HT1080 (cell line): ENCODE measurements at places on chromosomes 5 and 9. TPM values are rescaled to one million over a fixed set of nuclear protein-coding genes. Genes with fewer than 3 reads are reported as not detected.

AQP7 gene
- not detected in 2 replicates for total RNA-seq

DNA sequence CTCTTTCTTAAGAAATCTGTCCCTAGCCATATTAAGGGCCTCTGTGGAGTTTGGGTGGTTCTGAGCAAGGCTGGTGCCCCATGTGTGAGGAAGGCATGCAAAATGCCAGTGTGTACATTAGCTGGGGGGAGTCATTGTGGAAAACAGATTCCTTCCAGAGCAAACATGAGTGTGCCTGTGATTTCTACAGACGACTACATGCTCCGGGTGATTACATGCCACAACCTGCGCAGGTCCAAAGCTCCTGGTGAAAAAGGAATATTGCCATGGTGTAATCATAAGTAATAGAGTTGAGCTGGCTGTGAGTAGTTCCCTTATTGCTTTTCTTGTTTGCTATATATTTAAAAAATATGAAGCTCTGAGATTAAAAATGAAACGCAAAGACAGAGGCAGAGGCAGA, 102.1 kb downstream of the ACER2 start:
- DNase-seq, result no peak

DNA sequence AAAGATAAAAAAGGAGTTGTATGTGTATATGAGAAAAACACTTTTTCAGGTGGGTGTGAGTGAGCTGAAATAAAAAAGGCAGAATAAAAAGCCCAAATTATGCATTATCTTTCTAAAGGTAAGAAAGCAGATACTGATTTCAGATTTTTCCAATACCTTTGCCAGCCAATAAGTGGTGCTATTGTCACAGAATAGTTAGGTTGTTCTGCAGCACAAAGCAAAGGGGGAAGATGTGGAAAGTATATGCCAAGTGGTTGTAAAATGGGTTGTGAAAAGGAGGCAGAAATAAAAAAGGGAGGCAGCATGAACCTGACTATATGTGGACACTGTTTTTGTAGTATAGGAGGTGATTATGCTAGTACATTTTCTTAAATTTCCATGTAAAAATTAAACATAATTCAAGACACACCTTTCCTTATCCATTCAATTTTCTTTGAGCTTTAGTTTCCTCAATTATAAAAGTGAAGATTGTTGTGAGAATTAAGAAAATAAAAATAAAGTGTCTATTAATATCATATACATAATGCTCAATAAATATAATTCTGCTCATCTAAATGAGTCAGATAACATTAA, 106.7 kb downstream of the SMIM15 start:
- peak; percentile 50 for DNase-seq

- DNase-seq, result peak; percentile 50
Measured at GRCh38 chr9:128372188-128372641, 1.0 kb downstream of the URM1 start.

- DNase-seq, result no peak
Measured at GRCh38 chr9:92846662-92847145, 31.1 kb downstream of the ZNF484 start.

PRXL2C gene
- 18.9 and 22.7 TPM in 2 replicates for total RNA-seq

- DNase-seq, result no peak
Measured at GRCh38 chr5:156971415-156971814, 8.4 kb upstream of the TIMD4 start.

DNA sequence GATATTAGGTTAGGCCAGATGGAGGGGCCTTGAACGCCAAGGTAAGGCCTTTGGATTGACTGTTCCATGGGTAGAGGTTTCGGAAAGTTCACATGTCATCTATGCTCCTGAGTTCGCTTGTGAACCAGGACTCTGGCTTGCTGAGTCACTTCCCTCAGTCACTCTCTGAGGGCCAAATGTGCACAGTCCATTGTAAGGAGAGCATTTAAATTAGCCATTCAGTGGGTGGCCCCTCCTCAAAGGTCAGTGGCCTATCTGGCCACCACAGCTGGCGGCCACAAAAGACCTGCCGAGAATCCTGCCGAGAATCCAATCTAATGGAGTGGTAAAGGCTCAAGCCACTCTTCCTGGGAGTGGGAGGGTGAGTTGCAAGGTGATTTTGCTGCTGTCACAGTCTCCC, 58.9 kb upstream of the ARAP3 start:
- no peak for DNase-seq

DNA sequence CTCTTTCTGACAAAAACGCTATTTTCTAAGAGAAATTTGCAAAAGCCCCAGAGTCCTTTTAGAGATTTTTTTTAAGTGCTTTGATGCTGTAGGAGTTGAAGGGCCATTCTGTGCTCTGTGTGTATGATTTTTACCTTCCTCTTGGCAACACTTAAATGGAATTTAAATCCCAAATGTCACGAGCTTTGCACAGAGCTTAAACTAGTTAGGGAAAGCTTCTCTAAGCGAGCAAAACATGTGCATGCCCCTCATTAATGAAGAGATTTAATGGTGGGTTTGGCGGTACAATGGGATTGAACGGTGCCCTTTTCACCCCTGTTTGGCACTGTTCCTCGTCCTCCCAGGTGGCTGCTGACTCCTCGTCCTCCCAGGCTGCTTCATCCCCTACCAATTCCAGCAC, 220.7 kb downstream of the DRD1 start:
- no peak for DNase-seq

CCDC192 gene
- total RNA-seq, result not detected in 2 replicates

- peak; percentile 74 for DNase-seq
Measured at GRCh38 chr5:51829230-51829629, 446.0 kb downstream of the ISL1 start.

GRCh38 chr9:3371842-3372241, 154.0 kb downstream of the RFX3 start:
- no peak for DNase-seq

DNA sequence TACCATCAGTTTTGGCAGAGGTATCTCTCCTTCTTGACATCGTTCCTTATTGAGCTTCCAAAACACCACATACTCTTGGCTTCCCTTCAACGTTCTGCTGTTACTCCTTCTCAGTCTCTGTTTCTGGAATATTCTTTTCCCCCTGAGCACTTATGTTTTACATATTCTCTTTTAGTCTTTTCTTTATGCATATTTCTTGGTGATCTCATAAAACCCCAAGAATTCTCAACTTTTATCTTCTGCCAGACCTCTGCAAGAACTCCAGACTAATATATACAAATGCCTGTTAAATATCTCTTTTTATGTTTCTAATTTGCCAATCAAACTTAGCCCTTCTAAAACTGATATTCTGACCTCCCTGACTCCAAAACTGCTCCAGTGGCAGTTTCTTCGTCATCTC, 453.4 kb upstream of the CTNND2 start:
- DNase-seq, result no peak

DNA sequence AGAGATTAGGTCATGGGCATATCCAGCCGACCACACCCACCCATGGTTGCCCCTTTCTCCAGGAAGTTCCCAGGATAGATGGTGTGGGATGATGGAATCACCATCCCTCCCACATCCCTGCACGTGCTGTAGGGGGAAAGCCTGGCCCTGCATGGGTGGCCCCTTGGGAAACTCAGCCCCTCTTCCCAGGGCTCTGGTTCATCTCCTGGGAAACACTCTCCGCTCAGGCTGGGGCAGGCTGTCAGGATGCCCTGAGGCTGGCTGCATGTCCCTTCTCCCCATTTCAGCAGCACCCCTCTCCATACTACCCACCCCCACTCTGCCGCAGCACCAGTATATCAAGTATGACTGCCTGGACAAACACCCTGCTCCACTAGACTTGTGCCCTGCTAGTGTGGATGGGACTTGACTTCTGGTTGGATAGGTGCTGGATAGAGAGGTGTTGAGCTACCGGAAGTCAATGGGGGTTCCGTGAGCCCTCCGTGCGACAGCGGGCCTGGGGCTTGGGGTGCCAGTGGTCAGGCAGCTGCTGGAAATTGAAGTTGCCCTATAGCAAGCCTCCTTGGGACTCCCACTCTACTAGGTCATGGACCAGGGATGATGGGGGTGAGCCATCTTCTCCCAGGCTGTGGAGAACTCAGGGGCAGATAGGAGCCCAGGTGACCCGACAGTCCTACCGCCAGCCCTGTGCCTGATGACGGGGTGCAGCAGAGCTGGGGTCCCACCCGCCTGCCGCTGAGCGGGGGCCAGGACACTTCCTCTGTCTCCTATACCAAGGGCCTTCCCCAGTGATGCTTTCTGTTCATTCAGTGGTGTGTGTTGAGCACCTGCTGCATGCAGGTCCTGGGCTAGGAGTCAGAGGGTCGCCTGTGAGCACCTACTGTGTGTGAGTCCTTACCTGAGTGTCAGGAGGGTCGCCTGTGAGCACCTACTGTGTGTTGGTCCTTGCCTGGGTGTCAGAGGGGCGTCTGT, 69.4 kb upstream of the COL5A1 start:
- DNase-seq, result peak; percentile 50

GRCh38 chr9:137574192-137574591, 4.5 kb downstream of the DPH7 start:
- no peak for DNase-seq

DNA sequence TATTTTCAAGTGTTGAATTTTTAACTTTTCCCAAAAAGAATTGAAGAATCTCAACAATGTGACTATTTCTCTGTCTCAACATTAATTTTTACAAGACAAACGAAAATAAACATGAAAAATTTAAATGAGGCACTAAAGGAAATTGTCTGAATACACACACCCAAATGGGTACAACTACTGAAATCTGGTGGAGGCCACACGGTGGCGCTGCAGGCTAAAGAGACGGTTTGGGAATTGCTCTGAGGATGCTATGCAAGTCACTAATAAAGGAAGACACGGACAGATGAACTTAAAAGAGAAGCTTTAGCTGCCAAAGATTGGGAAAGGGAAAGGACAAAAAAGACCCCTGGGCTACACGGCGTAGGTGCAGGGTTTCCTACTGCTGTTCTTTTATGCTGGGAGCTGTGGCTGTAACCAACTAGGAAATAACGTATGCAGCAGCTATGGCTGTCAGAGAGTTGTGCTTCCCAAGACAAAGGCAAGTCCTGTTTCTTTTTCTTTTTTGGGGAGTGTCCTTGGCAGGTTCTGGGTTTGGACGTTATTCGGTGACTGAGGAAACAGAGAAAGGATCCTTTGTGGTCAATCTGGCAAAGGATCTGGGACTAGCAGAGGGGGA, at the start of gene PCDHB10:
PCDHB10 (plus strand) TSS at position 244 of the 616 bp plus-strand sequence; CDS start at position 444, 200 bp downstream.
- peak; percentile 19 for DNase-seq

- no peak for DNase-seq
Measured at GRCh38 chr5:173961418-173961817, 27.6 kb upstream of the C5orf47 start.

- DNase-seq, result no peak
Measured at GRCh38 chr5:14250748-14251701, 107.9 kb downstream of the TRIO start.

DNA sequence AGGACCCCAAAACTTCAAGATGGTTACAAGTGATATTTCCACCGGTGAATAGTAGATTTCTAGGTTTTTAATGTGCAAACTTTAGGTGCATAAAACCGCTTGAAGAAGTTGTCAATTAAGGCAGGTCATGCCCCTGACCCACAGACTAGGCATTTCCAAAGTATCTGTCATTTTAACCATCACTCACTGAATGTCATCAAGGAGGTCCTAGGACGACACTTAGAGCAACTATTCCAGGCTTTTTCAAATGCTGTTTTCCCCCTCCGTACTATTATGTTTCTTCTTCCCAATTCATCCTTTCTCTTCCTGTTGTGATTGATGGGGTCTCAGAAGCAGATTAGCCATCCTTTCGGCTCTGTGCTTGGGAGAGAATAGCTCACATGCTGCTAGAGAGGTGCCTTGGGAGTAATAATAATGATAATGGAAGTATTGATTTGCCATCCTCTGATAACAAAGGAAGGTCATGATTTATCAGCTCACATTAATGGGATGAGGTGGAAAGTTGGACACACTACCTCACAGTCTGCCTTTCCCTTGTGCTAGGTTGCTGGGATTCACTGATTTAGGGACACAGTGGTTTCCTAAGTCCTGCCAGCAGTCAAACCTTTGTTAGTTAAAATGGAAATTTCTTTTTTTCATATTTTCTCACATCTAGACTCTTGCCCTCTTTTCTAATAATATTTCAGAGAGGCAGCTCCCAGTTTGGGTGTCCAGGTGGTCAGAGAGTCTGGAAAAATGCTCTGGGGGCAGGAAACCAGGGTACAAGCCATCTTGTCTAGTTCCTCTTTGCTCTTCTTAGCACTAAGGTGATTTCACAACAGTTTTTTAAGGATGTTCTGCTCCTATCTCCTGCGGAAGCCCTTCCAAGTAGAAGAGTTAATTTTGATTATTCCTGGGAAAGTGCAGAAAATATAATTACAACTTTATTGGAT, 67.0 kb downstream of the PTTG1 start:
- no peak for DNase-seq

DNA sequence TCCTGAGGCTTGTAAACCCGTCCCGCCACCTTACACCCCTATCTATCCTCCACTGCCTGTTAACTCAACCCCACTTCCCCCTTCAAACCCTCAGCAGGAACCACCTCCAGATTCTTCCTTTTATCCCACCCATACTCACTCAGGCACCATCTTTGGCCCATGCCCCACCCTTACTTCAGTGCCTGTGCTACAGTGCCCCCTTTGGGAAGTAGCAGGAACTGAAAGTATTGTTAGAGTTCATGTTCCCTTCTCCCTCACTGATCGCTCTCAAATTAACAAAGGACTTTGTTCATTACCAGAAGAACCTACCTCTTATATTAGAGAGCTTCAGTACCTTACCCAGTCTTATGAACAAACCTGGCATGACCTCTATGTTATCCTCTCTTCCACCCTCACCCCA, 92.2 kb upstream of the MOCS2 start:
- no peak for DNase-seq

DMRT3 gene
- not detected in 2 replicates for total RNA-seq

- DNase-seq, result no peak
Measured at GRCh38 chr9:130242270-130243014, 23.1 kb upstream of the HMCN2 start.

GRCh38 chr9:35070823-35071813, 1.3 kb downstream of the VCP start:
- DNase-seq, result no peak

DNA sequence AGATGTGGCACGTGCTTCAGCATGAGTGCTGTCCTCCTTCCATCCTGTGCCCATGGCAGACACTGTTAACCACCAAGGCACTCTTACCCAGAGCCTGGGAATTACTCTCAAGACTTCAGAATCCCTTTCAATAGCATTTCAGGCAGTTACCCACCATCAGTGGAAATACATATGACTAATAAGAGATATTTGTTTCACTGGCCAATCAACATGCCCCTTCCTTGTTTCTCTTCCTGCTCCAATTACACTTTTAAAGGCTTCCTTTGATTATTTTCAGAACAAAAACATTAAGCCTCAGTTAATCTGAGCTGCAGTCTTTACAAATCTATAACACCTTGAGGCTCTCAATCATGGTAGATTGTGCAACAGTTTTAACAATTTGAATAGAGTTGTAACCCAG, 70.8 kb downstream of the PRELID2 start:
- no peak for DNase-seq

DNA sequence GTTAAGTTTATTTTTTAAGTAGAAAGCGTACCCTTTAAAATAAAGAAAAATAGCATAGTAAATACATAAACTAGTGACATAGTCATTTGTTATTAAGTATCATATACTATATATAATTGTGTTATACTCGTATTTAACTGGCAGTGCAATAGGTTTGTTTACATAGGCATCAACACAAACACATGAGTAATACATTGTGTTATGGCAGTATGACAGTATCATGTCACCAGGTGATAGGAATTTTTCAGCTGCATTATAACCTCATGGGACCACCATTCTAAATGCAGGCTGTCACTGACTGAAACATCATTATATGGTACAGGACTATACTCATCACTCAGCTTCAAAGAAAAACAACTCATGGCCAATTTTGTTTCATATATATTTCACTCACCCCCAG, 8.4 kb upstream of the RIC1 start:
- DNase-seq, result no peak

CARTPT gene
- total RNA-seq, result not detected in 2 replicates

PRUNE2 gene
- total RNA-seq, result 0.50 and 0.59 TPM in 2 replicates
